ENCODE measurements at places on chromosomes 2 and 18. TPM values are rescaled to one million over a fixed set of nuclear protein-coding genes. Genes with fewer than 3 reads are reported as not detected.
A peak's percentile ranks its signal among the peaks of the same experiment; 100 is the strongest.

- H3K36me3 ChIP-seq, result no peaks in the 10 kb centered on the region
- H3K4me1 ChIP-seq, result no peaks in the 10 kb centered on the region
- H3K27me3 ChIP-seq, result no peaks in the 10 kb centered on the region
- no peak overlapping the region for H3K27ac ChIP-seq
- H3K4me3 ChIP-seq, result no peak overlapping the region
- no peak for DNase-seq
Measured at GRCh38 chr2:69559442-69560146, 83.9 kb downstream of the AAK1 start.

GRCh38 chr18:3060667-3061580 is 48.0 kb upstream of the LPIN2 start:
- H3K4me3 ChIP-seq, result no peak overlapping the region
- H3K27me3 ChIP-seq, result no peaks in the 10 kb centered on the region
- H3K4me1 ChIP-seq, result peaks cover 14% of the 10 kb centered on the region
- no peak for DNase-seq
- H3K36me3 ChIP-seq, result no peaks in the 10 kb centered on the region

DNA sequence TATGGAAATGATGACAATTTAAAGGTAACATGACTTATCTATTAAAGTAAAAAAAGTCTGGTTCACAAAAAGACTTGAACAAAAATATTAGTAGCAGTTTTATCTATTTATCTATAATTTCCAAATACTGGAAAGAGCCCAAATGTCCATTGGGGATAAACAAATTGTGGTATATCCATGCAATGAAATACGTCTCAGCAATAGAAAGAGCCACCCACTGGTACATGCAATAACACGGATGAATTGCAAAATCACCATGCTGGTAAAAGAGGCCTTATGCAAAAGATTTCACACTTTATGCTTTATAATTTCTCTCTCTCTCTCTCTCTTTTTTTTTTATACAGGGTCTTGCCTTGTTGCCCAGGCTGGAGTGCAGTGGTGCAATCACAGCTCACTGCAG is 91.4 kb upstream of the ASAP2 start:
- no peaks in the 10 kb centered on the region for H3K27me3 ChIP-seq
- H3K4me1 ChIP-seq, result peaks cover 13% of the 10 kb centered on the region
- no peaks in the 10 kb centered on the region for H3K36me3 ChIP-seq
- DNase-seq, result no peak
- no peak overlapping the region for H3K4me3 ChIP-seq

DNA sequence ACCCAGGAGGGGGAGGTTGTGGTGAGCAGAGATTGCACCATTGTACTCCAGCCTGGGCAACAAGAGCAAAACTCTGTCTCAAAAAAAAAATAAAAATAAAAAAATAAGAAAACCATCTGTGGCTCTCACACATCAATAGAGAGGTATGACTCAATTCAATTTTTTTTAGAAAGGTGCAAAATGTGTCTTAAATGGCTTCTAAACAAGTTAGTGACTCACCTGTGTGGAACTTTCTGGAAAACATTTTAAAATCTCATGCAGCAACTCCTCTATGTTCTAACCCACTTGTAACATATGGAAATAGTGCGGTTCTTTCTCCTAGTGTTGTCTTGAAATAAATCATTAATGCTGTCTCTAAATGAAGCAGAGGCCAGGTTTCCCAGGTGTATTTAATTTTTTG is 10.7 kb upstream of the SULT1C4 start:
- DNase-seq, result no peak
- H3K4me3 ChIP-seq, result no peak overlapping the region
- no peak overlapping the region for H3K27ac ChIP-seq
- no peaks in the 10 kb centered on the region for H3K27me3 ChIP-seq

The MROH2A gene
- total RNA-seq, result not detected

The SERPINB8 gene
- total RNA-seq, result 4.8 TPM

DNA sequence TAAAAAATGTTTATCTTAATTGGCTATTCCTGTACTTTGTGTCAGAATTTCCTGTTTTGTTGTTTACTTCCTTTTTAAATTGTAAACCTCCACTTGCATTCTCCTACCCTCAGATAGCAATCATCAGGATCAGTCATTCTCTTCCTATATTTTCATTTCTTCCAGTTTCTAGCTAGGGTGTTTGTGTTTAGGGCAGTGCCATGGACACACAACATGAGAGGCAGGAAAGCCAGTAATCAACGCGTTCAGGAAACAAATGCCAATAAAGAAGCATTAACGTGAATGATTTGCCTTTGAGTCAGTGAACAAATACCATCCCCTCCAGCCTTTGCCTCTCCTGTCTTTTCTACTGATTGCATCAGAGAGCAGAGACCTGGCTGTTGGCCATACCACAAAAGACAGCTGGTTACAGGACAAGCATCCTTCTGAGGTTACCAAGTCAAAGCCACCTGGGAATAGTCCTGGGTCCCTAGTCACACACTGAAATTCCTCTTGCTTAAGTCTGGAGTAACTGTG is 56.7 kb upstream of the FHL2 start:
- DNase-seq, result no peak
- no peak overlapping the region for H3K4me3 ChIP-seq
- H3K27ac ChIP-seq, result no peak overlapping the region
- no peaks in the 10 kb centered on the region for H3K4me1 ChIP-seq

DNA sequence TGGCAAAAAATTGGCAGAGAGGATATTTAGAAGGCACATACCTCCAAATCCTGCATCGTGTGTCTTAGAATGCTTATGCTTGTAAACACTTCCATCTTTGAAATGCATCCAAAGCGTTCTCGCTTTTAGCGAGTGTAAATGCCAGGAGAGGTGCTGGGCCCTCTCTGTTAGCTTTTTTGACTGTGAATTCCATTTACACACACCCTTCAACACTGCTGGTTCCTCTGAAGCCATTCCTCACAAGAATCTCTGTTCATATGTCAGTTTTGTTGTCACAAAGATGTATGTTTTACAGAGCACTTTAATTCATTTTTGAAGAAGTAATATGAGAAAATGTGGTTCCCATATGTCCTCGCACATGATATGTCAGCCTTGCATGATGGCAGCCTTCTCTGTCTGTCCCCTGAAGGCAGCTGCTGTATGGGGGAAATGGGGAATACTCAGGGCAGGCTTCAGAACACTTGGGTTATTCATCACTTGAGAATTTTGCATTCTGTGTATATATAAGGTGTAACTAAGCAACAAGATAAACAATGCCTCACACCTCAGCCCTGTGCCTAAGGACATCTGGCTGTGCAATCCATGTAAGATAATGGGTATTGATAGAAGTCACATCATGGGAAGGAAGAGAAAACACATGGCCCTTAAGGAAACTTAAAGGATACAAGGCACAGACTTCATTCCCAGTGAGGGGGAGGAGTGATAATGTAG is 52.3 kb downstream of the RAB27B start:
- DNase-seq, result no peak
- no peak overlapping the region for H3K27ac ChIP-seq
- H3K4me1 ChIP-seq, result no peaks in the 10 kb centered on the region
- H3K27me3 ChIP-seq, result no peaks in the 10 kb centered on the region
- no peaks in the 10 kb centered on the region for H3K36me3 ChIP-seq

DNA sequence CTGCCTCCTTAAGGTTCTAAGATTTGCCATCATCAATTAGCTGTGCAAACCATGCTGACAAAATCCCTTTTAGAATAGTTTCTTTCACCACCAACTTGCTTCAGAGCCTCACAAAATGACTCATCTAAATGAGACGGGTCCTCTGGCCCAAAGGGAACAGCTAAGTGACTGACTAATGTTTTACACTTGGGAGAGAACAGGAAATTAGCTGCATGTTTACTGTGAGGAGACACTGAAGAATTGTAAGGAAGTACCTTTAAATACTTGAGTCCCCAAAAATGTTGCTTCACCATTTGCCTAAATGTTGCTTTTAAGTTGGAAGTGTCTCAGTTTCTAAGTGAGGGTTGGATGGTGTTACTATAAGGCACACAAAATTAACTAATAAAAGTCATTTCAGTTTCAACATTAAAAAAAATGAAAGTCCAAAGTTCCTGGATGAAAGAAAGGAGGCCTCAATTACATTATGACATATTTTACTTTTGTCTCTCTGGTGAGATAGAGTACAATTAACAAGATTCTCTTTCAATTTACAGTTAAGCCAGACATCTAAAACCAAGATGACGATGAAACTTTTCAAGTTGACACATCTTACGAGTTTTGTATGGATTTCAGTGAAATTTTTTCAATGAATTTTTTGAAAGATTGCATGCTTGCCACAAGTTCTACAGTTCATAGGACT is 229.1 kb upstream of the FN1 start:
- H3K4me1 ChIP-seq, result no peaks in the 10 kb centered on the region
- H3K4me3 ChIP-seq, result no peak overlapping the region
- no peaks in the 10 kb centered on the region for H3K27me3 ChIP-seq
- DNase-seq, result no peak
- peak overlapping the region; percentile 76 for H3K27ac ChIP-seq
- no peaks in the 10 kb centered on the region for H3K36me3 ChIP-seq

- no peaks in the 10 kb centered on the region for H3K27me3 ChIP-seq
- no peaks in the 10 kb centered on the region for H3K36me3 ChIP-seq
- H3K4me1 ChIP-seq, result no peaks in the 10 kb centered on the region
- DNase-seq, result peak; percentile 59
- no peak overlapping the region for H3K27ac ChIP-seq
Measured at GRCh38 chr2:240628808-240629618, 3.7 kb downstream of the GPR35 start.

DNA sequence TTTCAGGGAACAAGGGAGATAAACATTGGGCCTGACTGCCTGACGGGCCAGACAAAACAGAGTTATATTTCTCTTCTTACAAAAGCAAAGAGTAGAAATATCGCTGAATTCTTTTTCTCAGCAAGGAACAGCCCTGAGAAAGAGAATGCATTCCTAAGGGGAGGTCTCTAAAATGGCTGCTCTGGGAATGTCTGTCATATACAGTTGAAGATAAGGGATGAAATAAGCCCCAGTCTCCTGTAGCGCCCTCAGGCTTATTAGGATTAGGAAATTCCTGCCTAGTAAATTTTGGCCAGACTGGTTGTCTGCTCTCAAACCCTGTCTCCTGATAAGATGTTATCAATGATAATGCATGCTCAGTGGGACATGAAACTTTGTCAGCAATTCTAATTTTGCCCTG is 134.9 kb upstream of the CNTNAP5 start:
- H3K36me3 ChIP-seq, result no peaks in the 10 kb centered on the region
- H3K4me1 ChIP-seq, result no peaks in the 10 kb centered on the region
- H3K4me3 ChIP-seq, result no peak overlapping the region
- no peaks in the 10 kb centered on the region for H3K27me3 ChIP-seq
- DNase-seq, result no peak

GRCh38 chr2:172772633-172773032 is 37.0 kb downstream of the RAPGEF4 start:
- no peaks in the 10 kb centered on the region for H3K4me1 ChIP-seq
- no peaks in the 10 kb centered on the region for H3K27me3 ChIP-seq
- no peaks in the 10 kb centered on the region for H3K36me3 ChIP-seq
- no peak overlapping the region for H3K4me3 ChIP-seq

GRCh38 chr2:48496849-48497248 is 33.1 kb upstream of the STON1 start:
- H3K36me3 ChIP-seq, result peaks cover 17% of the 10 kb centered on the region
- DNase-seq, result no peak
- H3K27me3 ChIP-seq, result no peaks in the 10 kb centered on the region

The ACVR1 gene
- total RNA-seq, result 36.0 TPM

The DCDC2C gene
- not detected for total RNA-seq

The CCBE1 gene
- total RNA-seq, result 61.1 TPM

DNA sequence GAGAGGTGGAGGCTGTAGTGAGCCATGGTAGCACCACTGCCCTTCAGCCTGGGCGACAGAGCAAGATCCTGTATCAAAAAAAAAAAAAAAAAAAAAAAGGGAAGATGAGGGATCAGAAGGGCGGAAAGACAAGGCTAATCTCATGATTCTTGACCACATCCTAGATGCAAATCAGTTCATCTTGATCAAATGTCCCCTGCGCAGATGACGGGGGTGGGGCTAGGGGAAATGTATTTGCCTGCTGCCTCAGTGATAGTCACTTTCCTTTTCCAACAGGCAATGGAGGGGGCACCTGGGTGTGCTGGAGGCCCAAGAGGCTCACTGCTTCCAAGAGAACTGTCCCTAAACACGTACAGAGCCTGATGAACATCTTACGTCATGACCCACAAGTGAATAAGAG is 3.7 kb upstream of the EMILIN2 start:
- H3K27ac ChIP-seq, result no peak overlapping the region
- no peak for DNase-seq
- no peaks in the 10 kb centered on the region for H3K36me3 ChIP-seq

The ZC3H8 gene
- 22.2 TPM for total RNA-seq

GRCh38 chr2:9805435-9806297 is 37.6 kb upstream of the TAF1B start:
- H3K36me3 ChIP-seq, result no peaks in the 10 kb centered on the region
- DNase-seq, result peak; percentile 67
- H3K27me3 ChIP-seq, result no peaks in the 10 kb centered on the region

DNA sequence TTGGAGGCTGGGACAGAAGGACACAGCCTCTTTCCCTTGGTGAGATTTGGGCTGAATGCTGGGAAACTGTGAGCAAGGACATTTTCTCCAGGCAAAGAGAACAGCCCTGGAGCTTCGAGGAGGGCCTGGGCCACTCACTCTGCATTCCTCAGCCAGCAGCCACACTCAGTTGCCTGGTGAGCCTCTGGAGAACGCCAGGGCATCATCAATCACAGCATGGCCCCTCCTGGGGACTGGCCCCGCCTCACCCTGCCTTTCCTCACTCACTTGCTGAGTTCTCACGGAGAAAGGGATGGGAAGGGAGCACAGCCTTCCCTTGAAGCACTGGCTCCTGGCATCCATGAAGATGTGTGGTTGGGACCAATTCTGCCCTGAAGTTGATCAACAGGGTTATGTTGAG is 55.0 kb downstream of the APOB start:
- H3K4me1 ChIP-seq, result no peaks in the 10 kb centered on the region
- H3K27ac ChIP-seq, result peak overlapping the region; percentile 23
- no peak overlapping the region for H3K4me3 ChIP-seq
- no peaks in the 10 kb centered on the region for H3K36me3 ChIP-seq
- DNase-seq, result no peak

The LMAN1 gene
- total RNA-seq, result 62.1 TPM

DNA sequence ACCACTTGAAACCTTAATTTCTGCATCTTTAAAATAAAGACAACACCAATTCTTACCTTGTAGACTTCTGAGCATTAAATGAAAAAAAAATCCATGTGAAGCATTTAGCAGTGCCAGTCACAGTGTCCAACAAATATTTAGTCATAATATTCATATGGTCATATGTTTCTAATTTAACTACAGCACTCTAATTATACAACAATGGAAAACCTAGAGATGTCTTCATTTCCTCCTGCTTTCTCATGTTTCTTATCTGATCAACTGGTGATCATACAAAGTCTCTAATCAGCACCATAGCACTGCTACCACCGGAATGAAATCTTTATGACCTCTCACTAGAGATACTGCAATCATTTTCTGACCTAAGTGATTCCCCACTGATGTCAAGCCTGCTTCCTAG is 10.2 kb upstream of the SCN3A start:
- no peaks in the 10 kb centered on the region for H3K27me3 ChIP-seq
- no peak overlapping the region for H3K4me3 ChIP-seq
- H3K36me3 ChIP-seq, result no peaks in the 10 kb centered on the region
- no peak for DNase-seq

- H3K27me3 ChIP-seq, result no peaks in the 10 kb centered on the region
- H3K4me3 ChIP-seq, result no peak overlapping the region
- no peak overlapping the region for H3K27ac ChIP-seq
Measured at GRCh38 chr2:169540146-169540545, 30.6 kb downstream of the KLHL41 start.

GRCh38 chr2:127305990-127306585 is 12.1 kb upstream of the ERCC3 start:
- no peaks in the 10 kb centered on the region for H3K27me3 ChIP-seq
- no peaks in the 10 kb centered on the region for H3K4me1 ChIP-seq
- no peak for DNase-seq
- H3K36me3 ChIP-seq, result peaks cover 55% of the 10 kb centered on the region

- H3K4me3 ChIP-seq, result no peak overlapping the region
- no peak for DNase-seq
- H3K36me3 ChIP-seq, result no peaks in the 10 kb centered on the region
Measured at GRCh38 chr2:12114816-12115215, 368.4 kb downstream of the LPIN1 start.

All from sigmoid colon (tissue), 7 donors.